ENCODE measurements at places on chromosomes 2 and 18.

DNA sequence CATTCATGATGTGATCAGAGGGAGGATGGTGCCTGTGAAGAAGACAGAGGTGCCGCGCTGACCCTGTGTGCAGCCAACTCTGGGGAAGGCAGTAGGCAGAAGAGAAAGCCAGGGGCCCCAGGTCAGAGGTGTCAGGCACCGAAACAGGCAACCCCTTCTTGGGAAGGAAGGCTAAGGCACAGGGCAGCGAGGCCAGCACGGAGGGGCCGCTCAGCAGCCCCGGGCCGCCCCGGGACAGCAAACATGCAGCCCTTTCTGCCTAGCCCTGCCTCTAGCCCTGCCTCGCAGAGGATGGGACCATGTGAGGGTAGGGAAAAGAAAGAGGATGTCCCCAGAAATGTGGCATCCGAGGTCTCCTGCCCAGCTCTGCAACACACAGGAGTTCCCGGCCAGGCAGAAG is 7.7 kb upstream of the MAL start:
- no peak overlapping the region for H3K27ac ChIP-seq
- peaks cover 3% of the 10 kb centered on the region for H3K4me1 ChIP-seq
- peaks cover 8% of the 10 kb centered on the region for H3K27me3 ChIP-seq
- DNase-seq, result no peak

DNA sequence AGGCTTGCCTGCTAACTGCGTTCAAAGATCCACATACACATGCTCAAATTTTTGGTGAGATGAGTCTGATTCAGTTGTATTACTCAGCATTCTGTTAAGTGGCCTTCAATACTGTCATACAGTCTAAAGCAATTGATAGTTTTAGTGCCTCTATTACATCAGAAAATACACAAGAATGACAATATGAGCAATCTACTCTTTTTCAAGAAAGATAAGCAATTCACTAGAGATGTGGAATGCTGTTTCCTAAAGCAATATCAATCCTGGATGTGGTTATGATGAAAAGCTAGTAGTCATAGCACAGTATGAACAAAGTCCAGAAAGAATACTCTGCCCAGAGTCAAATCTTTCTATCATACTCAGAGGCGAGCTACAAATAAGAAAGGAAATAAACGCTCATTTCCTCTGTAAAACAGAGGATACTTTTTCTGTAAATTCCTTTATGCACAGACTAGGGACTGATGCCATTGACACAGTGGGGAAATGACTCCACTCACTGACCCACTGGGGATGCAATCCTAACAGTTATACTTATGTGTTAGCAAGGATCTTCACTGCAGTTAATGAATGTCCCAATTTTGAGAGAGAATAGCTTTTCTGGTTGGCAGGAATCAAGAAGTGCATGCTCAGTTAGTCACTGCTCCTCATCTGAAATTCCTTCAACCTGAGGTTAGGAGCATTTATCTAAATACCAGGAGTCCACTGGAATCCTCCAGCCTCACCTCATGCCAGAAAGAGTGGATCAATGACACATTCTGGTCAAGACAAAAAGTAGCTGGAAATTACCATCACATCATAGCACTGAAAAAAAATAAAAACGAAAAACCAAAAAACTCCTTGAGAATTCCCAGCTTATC is 83.3 kb downstream of the PDE11A start:
- no peak overlapping the region for H3K4me3 ChIP-seq
- no peak for DNase-seq
- no peaks in the 10 kb centered on the region for H3K4me1 ChIP-seq

- no peak overlapping the region for H3K4me3 ChIP-seq
- no peaks in the 10 kb centered on the region for H3K27me3 ChIP-seq
- H3K27ac ChIP-seq, result no peak overlapping the region
- DNase-seq, result no peak
Observed at GRCh38 chr2:205405752-205406151, 276.5 kb upstream of the NRP2 start.

DNA sequence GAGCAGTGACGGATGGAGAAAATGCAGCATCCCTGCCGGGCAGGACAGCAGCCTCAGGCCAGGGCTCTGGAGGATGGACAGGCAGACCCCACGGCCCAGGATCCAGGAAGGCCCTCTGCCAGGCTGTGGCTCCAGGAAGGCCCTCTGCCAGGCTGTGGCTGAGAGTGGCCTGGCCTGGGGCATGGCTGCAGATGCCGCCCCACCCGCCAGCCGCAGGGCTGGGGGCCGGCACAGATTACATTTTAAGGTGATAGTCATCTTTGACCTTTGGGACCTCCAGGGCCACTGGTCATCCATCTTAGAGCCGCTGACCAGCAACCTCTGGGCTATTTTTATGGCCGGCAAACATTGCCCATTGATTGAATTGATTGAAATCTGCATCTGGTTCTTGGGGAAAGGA is 98.0 kb upstream of the BOD1L2 start:
- H3K4me1 ChIP-seq, result peaks cover 6% of the 10 kb centered on the region
- peaks cover 1% of the 10 kb centered on the region for H3K27me3 ChIP-seq
- peaks cover 4% of the 10 kb centered on the region for H3K36me3 ChIP-seq
- DNase-seq, result no peak
- no peak overlapping the region for H3K27ac ChIP-seq

DNA sequence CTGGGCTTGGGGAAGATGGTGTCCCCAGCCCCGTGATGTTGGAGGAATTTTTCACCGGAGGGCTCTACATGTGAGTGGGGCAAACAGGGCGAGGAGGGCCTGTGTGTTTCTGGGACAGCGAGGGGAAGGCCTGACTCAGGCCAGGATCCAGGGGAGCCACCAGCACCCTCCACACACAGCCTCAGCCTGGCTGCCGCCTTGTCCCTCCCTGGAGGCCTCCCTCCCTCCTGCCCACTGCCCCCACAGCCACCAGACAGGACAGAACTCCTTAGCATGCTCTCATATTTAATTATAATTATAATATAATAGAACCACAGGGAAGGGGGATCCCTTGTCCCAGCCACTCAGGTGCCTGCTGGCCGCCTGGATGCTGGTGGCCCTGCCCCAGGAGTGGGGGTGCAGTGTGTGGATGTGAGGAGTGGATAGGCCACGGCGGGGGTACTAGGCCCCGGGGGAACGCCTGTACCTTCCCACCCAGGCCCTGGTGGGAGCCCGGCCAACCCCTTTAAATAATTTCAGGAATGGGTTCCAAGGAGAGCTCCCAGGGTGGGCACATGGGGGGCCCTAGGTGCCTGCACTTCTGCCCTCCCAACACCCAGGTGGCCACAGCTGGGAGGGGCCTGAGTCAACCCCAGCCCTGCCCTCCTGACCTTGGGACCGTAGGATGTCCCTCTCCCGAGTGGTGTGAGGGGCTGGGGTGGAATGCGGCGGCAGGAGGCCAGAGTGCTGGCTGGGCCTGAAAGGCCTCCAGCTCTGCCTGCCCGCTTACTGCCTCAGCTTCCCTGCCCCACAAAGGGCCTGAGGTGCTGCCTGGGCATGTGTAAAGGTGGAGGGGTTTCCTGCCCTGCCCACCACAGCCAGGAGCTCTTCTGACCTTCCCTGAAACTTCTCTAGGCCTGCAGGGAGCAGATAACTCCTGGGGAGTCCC is 8.8 kb downstream of the PDCD1 start:
- no peaks in the 10 kb centered on the region for H3K36me3 ChIP-seq
- no peak overlapping the region for H3K4me3 ChIP-seq
- peaks cover 3% of the 10 kb centered on the region for H3K27me3 ChIP-seq
- no peak for DNase-seq
- H3K4me1 ChIP-seq, result no peaks in the 10 kb centered on the region

- no peaks in the 10 kb centered on the region for H3K4me1 ChIP-seq
- H3K36me3 ChIP-seq, result no peaks in the 10 kb centered on the region
- H3K4me3 ChIP-seq, result no peak overlapping the region
Observed at GRCh38 chr2:98157557-98157956, 70.6 kb downstream of the VWA3B start.

- H3K27me3 ChIP-seq, result no peaks in the 10 kb centered on the region
- DNase-seq, result peak; percentile 75
- peaks cover 4% of the 10 kb centered on the region for H3K36me3 ChIP-seq
- peaks cover 4% of the 10 kb centered on the region for H3K4me1 ChIP-seq
- peak within 1 kb of the TSS; percentile 99 for H3K4me3 ChIP-seq
Observed at GRCh38 chr2:171687287-171688128, at the start of gene DYNC1I2. Gene DYNC1I2, plus strand, starts transcription at chr2:171687469. Its CDS starts 2,687 bp downstream, at chr2:171690156.

- no peak overlapping the region for H3K27ac ChIP-seq
- H3K27me3 ChIP-seq, result no peaks in the 10 kb centered on the region
- H3K4me3 ChIP-seq, result no peak overlapping the region
Observed at GRCh38 chr18:5424903-5425664, 118.7 kb downstream of the EPB41L3 start.

DNA sequence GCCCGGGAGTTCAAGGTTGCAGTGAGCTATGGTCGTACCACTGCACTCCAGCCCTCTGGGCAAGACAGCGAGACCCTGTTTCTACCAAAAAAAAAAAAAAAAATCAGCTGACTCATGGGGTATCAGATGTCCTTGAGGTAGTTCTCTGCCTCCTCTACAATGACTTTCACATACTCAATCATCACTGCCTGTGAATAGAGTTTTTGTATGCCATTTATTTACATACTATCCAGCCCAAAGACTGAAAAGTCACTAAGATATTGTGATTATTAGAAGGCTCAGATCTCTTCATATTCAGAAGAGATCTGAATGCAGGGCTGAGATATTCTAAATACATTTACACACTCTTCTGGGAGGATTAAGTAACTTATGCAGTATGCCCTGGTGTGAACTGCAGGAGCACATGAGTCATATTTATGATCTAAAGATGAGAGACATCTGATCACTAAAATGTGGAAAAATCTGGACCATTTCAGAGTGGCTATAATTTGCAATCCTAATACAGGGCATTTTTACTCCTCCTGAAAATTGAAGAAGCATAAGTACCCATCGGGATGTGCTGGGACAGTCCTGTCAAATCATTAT is 38.9 kb downstream of the KLF7 start:
- peaks cover 47% of the 10 kb centered on the region for H3K36me3 ChIP-seq
- H3K4me3 ChIP-seq, result peak overlapping the region; percentile 29
- H3K27ac ChIP-seq, result no peak overlapping the region
- peaks cover 4% of the 10 kb centered on the region for H3K27me3 ChIP-seq
- DNase-seq, result no peak
- peaks cover 53% of the 10 kb centered on the region for H3K4me1 ChIP-seq

GRCh38 chr18:41695441-41695840 is 259.6 kb upstream of the PIK3C3 start:
- H3K27me3 ChIP-seq, result no peaks in the 10 kb centered on the region
- H3K4me1 ChIP-seq, result no peaks in the 10 kb centered on the region
- H3K36me3 ChIP-seq, result no peaks in the 10 kb centered on the region
- no peak overlapping the region for H3K27ac ChIP-seq

DNA sequence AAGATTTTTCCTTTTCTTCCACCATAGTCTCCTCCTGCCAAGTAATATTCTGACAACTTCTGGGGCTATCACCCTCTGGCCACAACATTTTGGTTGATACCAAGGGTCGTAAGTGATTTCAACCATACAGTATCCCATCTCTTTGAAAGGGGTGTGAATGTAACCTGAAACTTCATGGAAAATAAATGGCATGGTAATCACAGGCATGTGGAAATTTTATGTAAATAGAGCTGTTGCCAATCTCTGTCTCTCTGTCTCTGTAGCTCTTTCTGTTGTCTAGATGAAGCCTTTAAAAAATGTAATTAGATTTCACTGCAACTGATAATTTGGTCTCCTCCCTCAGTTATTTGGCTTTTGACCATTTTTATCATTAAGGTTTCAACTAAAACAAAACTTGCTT is 125.6 kb upstream of the RPRM start:
- no peaks in the 10 kb centered on the region for H3K36me3 ChIP-seq
- no peak for DNase-seq
- H3K27me3 ChIP-seq, result no peaks in the 10 kb centered on the region
- no peak overlapping the region for H3K4me3 ChIP-seq
- no peaks in the 10 kb centered on the region for H3K4me1 ChIP-seq
- H3K27ac ChIP-seq, result no peak overlapping the region

GRCh38 chr2:58845011-58845410 is 603.9 kb upstream of the FANCL start:
- H3K27ac ChIP-seq, result no peak overlapping the region
- no peaks in the 10 kb centered on the region for H3K36me3 ChIP-seq
- no peak for DNase-seq

DNA sequence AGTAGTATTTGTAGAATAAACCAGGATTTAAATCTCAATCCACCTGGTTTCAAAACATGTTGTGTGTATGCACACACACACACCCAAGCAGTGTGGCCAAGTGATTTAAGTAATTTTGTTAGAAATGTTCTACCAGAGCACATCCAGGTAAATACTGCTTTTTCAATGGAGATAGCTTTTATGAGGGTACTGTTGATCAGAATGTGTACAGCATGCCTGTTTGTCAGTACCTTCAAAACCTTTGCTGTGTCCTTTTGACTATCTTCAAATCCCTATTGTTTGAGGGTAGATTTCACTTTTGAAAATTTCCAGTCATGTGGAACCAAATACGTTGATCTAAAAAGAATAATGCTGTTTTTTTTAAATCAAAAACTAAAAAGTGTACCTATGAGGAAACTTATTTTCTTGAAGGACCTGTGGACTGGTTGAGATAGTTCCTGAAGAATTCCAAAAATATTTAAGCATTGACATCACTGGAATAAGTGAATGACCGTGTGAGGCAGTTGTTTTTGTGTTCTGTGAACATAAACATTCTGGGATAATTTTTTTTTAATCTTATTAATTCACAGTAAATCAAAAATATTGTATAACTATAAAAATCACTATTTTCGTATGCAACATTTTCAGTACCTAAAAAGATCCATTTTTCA is 70.9 kb downstream of the PTRHD1 start:
- H3K36me3 ChIP-seq, result no peaks in the 10 kb centered on the region
- H3K4me3 ChIP-seq, result no peak overlapping the region
- no peaks in the 10 kb centered on the region for H3K4me1 ChIP-seq
- H3K27ac ChIP-seq, result no peak overlapping the region
- no peak for DNase-seq
- H3K27me3 ChIP-seq, result no peaks in the 10 kb centered on the region

GRCh38 chr2:148257276-148257675 is 236.4 kb downstream of the MBD5 start:
- peaks cover 62% of the 10 kb centered on the region for H3K36me3 ChIP-seq
- DNase-seq, result no peak
- H3K27ac ChIP-seq, result no peak overlapping the region
- H3K4me3 ChIP-seq, result no peak overlapping the region
- H3K4me1 ChIP-seq, result no peaks in the 10 kb centered on the region

DNA sequence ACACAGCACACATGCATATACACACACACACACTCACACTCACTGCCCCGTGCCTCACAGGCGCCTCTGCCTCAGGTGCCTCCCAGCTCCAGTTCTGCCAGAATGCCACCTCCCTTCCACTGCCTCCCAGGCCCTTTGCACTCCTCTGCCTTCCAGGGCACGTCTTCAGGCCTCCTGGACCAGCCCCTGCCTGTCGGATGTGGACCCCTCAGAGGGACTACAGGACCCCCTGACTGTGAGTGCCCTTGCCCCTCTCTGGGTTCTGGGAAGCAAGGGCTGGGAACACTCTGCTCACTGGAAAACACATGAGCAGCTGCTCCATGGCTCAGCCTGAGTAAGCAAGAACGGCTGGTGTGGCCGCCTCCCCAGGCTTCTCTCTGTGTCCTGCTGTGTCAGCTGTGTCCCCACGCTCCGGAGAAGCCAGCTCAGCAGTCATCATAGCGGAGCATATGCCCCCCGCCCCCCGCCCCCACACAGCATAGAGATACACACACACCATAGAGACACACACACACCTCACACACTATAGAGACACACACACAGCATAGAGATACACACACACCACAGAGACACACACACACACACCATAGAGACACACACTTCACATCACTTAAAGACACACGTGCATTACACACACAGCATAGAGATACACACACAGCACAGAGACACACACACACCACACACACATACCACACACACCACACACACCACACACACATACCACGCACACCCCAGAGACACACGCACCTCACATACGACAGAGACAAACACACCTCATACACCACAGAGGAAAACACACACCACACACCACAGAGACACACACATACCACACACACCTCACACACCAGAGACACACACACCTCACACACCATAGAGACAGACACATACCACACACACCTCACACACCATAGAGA is 271.3 kb downstream of the CYRIA start:
- H3K27me3 ChIP-seq, result no peaks in the 10 kb centered on the region
- no peak overlapping the region for H3K27ac ChIP-seq
- peaks cover 3% of the 10 kb centered on the region for H3K36me3 ChIP-seq
- DNase-seq, result no peak
